Thoracic aorta (tissue), 2 donors: ENCODE measurements at places on chromosomes 2 and 18. TPM values are rescaled to one million over a fixed set of nuclear protein-coding genes. Genes with fewer than 3 reads are reported as not detected.

Gene LYG2
- not detected for total RNA-seq

DNA sequence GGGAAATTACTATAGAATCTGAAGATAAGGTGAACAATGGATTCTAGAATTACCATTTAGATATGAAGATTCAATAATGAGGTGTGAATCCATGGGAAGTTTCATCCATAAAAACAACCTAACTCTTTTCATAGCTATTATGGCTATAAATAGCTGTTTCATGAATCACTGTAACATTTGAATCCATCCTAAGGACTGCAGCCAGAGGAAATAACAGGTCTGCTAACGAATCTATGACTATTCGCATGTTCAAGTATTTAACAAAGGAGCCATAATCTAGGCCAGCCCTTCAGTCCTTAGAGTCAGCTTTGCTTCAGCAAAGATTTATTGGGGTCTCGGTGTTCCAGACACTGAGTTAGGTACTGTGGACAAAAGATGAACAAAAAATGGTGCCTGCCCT, 87.1 kb downstream of the MYOM1 start:
- no peak for DNase-seq
- no peak overlapping the region for H3K27ac ChIP-seq
- H3K36me3 ChIP-seq = peaks cover 10% of the 10 kb centered on the region
- H3K27me3 ChIP-seq = no peaks in the 10 kb centered on the region

Gene DSG2
- 0.81 TPM for total RNA-seq

Gene AKAIN1
- not detected for total RNA-seq

DNA sequence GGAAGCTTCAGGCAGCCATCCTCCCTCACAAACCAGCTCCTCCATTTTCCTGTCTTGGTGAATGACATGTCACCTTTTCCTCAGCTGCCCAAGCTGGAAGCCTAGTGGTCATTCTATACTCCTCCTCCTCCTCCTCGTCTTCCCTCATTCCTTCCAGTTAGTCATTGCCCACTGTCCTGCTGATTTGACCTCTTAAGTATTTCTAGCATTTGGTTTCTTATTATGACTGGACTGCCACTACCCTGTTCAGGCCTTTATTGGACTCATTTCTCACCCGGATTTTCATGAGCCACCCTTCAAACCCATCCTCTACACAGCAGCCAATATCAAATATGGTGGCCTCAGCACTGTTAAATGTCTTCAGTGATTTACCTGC, 21.9 kb upstream of the MGAT5 start:
- no peak for DNase-seq
- no peaks in the 10 kb centered on the region for H3K27me3 ChIP-seq
- no peak overlapping the region for H3K4me3 ChIP-seq
- H3K27ac ChIP-seq = no peak overlapping the region
- H3K4me1 ChIP-seq = peaks cover 4% of the 10 kb centered on the region
- no peaks in the 10 kb centered on the region for H3K36me3 ChIP-seq

Gene MSH2
- 4.7 TPM for total RNA-seq

DNA sequence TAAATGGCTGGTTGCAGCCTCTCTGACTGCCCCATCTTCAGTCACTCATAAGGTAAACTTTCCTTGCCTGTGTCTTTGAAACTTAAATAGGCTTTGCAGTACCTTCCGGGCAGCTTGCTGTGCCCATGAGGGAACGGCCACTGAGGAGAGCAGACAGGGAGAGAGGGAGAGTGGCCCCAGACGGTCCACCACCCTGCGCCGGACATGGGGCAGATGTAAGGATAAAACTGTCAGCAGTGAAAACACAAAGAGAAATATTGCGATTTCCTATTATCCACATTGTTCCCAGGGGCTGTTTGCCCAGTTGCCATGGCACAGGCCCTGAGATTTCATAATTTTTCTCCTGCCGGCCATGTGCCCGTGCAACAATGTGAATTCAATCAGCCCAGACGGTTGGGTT, 265.9 kb upstream of the SALL3 start:
- no peaks in the 10 kb centered on the region for H3K36me3 ChIP-seq
- H3K27ac ChIP-seq = no peak overlapping the region
- no peak overlapping the region for H3K4me3 ChIP-seq
- DNase-seq = no peak
- no peaks in the 10 kb centered on the region for H3K27me3 ChIP-seq
- no peaks in the 10 kb centered on the region for H3K4me1 ChIP-seq

DNA sequence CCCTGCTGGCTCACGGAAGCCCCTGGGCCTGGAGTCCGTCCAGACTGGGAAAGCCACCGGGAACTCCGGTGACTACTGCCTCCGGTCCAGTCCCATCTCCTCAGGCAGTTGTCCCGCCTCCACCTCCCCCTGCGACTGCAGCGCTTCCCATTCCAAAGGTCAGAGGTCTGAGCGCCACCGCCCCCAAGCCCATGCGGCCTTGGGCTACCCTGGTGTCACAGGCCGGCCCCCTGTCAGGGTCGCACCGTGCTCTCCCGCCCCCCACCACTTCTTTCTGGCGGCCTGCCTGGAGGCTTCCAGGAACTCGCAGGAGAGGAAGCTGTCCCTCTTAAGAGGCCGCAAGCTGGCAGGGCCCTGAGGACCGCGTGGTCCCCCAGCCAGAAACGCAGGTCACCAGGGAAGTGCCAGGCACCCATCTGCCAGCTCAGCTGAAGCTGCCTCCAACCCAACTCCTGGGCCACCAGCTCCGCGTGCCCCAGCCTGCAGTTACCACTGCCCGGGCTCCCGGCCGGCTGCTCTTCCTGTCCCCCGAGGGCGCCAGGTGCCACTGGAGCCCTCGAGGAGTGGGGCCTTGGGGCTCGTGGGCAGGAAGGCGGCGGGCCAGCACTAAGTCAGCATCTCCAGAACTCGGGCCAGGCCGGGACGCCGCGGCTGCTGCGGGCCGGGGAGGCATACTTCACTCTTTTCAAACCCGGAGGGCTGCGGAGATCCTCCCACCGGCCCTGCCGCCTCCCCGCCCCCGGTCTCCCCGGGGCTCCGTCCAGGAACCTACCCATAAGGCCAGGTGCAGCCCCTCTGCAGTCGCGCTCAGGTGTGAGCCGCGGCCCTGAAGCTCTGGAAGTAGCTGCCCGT, 83.3 kb upstream of the POMC start:
- H3K4me3 ChIP-seq = peak overlapping the region; percentile 84
- no peak for DNase-seq
- H3K27me3 ChIP-seq = no peaks in the 10 kb centered on the region
- H3K4me1 ChIP-seq = peaks cover 7% of the 10 kb centered on the region
- peaks cover 20% of the 10 kb centered on the region for H3K36me3 ChIP-seq

GRCh38 chr2:221848286-221848685, 276.2 kb upstream of the EPHA4 start:
- no peak overlapping the region for H3K4me3 ChIP-seq
- no peak overlapping the region for H3K27ac ChIP-seq
- H3K36me3 ChIP-seq = no peaks in the 10 kb centered on the region

Gene POTEE
- not detected for total RNA-seq

DNA sequence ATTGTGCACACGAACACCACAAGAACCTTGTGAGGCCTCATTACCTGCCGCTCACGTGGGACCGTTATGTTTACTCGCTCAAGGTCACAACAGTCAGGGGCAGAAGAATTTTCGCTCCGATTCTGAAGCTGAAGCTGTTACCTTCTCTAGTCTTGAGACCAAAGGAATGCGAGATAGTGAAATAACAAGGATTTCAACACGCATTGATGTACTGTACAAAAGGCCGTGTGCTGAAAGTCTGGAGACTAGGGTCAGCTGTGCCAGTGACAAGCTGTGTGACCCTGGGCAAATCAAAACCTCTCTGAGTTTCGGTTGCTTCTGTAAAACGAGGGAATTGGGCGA, 583 bp downstream of the NEMP2 start:
- H3K36me3 ChIP-seq = no peaks in the 10 kb centered on the region
- H3K4me1 ChIP-seq = peaks cover 34% of the 10 kb centered on the region
- peak overlapping the region; percentile 89 for H3K27ac ChIP-seq

DNA sequence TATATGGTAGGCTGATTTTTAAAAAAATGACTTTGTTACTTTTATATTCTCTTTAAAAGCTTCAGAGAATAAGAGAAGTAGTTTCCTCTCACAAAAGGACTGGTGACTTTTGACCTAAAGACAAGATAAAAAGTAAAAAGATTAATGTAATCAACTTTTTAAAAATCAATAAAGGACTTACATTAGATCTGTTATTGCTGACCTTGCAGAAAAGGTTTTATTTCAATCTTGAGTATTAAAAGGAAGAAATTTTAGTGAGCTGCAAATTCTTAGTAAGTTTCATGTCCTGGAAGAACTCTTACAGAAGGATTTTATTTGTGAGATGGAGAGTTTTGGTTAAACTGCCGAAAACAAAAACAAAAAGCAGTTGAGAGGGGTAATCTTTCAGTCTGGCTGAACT, 2.2 kb upstream of the GAREM1 start:
- DNase-seq = no peak
- H3K27ac ChIP-seq = no peak overlapping the region
- no peak overlapping the region for H3K4me3 ChIP-seq
- H3K36me3 ChIP-seq = no peaks in the 10 kb centered on the region
- peaks cover 4% of the 10 kb centered on the region for H3K4me1 ChIP-seq

Gene HRH4
- not detected for total RNA-seq

Gene RNMT
- total RNA-seq = 19.0 TPM

- H3K4me1 ChIP-seq = no peaks in the 10 kb centered on the region
- H3K36me3 ChIP-seq = no peaks in the 10 kb centered on the region
- no peak overlapping the region for H3K4me3 ChIP-seq
Observed at GRCh38 chr2:149015501-149015900, 23.0 kb upstream of the LYPD6B start.

Gene MC4R
- not detected for total RNA-seq

- no peak overlapping the region for H3K27ac ChIP-seq
- peaks cover 3% of the 10 kb centered on the region for H3K4me1 ChIP-seq
- no peak overlapping the region for H3K4me3 ChIP-seq
Observed at GRCh38 chr2:12262681-12263436, 453.9 kb upstream of the TRIB2 start.

Gene HTR2B
- total RNA-seq = 9.2 TPM

Gene GALR1
- under 0.01 TPM for total RNA-seq

DNA sequence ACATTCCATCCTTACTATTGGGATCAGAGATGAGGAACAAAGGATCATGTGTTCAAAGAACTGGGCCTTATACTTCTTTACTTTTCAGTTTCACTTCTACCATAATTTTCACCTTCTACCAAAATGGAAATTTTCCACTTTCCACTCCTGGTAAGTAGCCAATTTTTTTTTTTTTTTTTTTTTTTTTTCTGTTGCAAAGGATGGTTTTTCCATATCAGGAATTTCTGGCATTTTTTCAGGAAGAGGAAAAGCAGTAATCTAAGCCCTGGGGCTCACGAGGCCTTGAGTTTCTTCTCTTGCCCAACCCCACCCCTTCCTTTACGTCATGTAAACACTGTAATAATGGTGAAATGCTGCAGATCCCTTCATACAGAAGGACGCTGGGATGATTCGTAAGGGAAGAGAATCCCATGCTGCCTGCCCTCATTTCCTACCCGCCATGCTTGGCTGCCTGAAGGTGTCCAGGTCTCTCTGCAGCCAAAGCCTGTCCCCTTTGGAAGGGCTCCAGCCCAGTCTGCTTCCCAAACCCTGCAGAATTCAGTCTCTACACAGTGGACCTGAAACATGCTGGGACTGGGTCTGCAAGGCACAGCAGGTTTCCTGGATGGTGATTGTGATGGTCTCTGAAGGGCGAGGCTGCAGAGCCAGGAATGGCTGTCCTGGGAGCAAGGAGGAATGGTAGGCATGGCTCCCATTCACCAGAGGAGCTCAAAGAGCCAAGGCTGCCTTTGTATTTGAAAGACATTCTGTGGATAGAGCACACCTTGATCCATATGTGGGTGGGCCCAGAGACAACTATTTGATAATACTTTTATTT, 57.0 kb downstream of the EFR3B start:
- no peaks in the 10 kb centered on the region for H3K4me1 ChIP-seq
- DNase-seq = no peak
- H3K4me3 ChIP-seq = no peak overlapping the region
- no peak overlapping the region for H3K27ac ChIP-seq
- no peaks in the 10 kb centered on the region for H3K27me3 ChIP-seq

GRCh38 chr2:223860809-223861738, 23.7 kb upstream of the AP1S3 start:
- H3K27me3 ChIP-seq = no peaks in the 10 kb centered on the region
- H3K36me3 ChIP-seq = no peaks in the 10 kb centered on the region
- no peak overlapping the region for H3K4me3 ChIP-seq
- H3K27ac ChIP-seq = no peak overlapping the region
- DNase-seq = no peak

Gene ASPRV1
- total RNA-seq = 3.2 TPM

- no peaks in the 10 kb centered on the region for H3K27me3 ChIP-seq
- H3K4me1 ChIP-seq = no peaks in the 10 kb centered on the region
- DNase-seq = no peak
- no peaks in the 10 kb centered on the region for H3K36me3 ChIP-seq
- H3K27ac ChIP-seq = no peak overlapping the region
Observed at GRCh38 chr18:37836071-37836970, 270.7 kb upstream of the CELF4 start.

- H3K4me3 ChIP-seq = no peak overlapping the region
- H3K27ac ChIP-seq = no peak overlapping the region
- no peak for DNase-seq
- no peaks in the 10 kb centered on the region for H3K4me1 ChIP-seq
- H3K27me3 ChIP-seq = no peaks in the 10 kb centered on the region
- no peaks in the 10 kb centered on the region for H3K36me3 ChIP-seq
Observed at GRCh38 chr2:215577356-215577755, 141.5 kb upstream of the FN1 start.

GRCh38 chr18:55264108-55264507, 304.8 kb upstream of the CCDC68 start:
- no peaks in the 10 kb centered on the region for H3K27me3 ChIP-seq
- H3K36me3 ChIP-seq = peaks cover 10% of the 10 kb centered on the region
- H3K4me3 ChIP-seq = peak overlapping the region; percentile 22
- H3K27ac ChIP-seq = peak overlapping the region; percentile 55

DNA sequence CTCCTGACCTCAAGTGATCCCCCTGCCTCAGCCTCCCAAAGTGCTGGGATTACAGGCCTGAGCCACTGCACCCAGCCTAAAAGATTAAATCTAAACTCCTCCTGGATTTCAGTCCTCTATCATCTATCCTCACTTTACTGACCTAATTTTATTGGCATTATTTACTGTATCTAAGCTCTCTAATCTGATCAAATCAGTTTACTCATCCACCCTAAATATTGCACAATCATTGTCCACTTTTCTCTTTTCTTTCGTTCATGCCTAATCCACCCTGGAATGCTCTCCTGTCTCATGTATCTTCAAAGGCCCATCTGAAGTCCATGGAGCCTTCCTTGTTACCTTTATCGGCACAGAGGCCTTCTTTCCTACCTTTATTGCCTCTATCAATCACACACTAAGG, 31.6 kb upstream of the GPR155 start:
- no peak overlapping the region for H3K4me3 ChIP-seq
- H3K27ac ChIP-seq = no peak overlapping the region
- no peaks in the 10 kb centered on the region for H3K27me3 ChIP-seq
- H3K36me3 ChIP-seq = no peaks in the 10 kb centered on the region
- DNase-seq = no peak

GRCh38 chr2:181884601-181885000, 6.9 kb upstream of the ITPRID2 start:
- DNase-seq = no peak
- H3K4me3 ChIP-seq = no peak overlapping the region
- no peaks in the 10 kb centered on the region for H3K27me3 ChIP-seq
- peaks cover 18% of the 10 kb centered on the region for H3K4me1 ChIP-seq

Gene SLC19A3
- 3.7 TPM for total RNA-seq

GRCh38 chr2:9697909-9698308, 67.1 kb upstream of the YWHAQ start:
- H3K36me3 ChIP-seq = no peaks in the 10 kb centered on the region
- H3K27ac ChIP-seq = no peak overlapping the region
- H3K4me3 ChIP-seq = no peak overlapping the region
- DNase-seq = no peak
- H3K4me1 ChIP-seq = peaks cover 18% of the 10 kb centered on the region
- H3K27me3 ChIP-seq = no peaks in the 10 kb centered on the region

GRCh38 chr2:15718103-15718943, 126.7 kb downstream of the DDX1 start:
- H3K4me1 ChIP-seq = no peaks in the 10 kb centered on the region
- no peak overlapping the region for H3K4me3 ChIP-seq
- no peak for DNase-seq
- no peaks in the 10 kb centered on the region for H3K36me3 ChIP-seq
- H3K27ac ChIP-seq = no peak overlapping the region
